ENCODE measurements at places on chromosomes 2 and 18. TPM values are rescaled to one million over a fixed set of nuclear protein-coding genes. Genes with fewer than 3 reads are reported as not detected.

DNA sequence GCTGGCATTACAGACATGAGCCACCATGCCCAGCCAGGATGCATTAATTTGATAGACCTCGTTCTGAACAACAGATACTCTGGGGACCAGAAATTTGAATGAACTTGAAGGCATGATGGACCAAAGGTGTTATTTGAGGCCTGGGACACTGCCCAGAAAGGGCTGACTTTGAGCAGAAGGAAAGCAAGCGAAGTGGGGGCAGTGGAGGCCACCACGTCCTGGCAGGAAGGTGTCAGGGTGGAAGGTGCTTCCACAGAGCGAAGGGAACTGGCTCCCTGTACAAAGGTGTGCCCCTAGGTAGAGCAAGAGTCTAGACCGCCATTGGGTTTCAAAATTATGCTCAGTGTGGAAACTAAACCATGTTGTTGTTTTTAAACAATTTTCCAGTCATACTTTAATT, 23.9 kb downstream of the ZNF236 start:
- no peak for DNase-seq

The DSC2 gene
- not detected for total RNA-seq

DNA sequence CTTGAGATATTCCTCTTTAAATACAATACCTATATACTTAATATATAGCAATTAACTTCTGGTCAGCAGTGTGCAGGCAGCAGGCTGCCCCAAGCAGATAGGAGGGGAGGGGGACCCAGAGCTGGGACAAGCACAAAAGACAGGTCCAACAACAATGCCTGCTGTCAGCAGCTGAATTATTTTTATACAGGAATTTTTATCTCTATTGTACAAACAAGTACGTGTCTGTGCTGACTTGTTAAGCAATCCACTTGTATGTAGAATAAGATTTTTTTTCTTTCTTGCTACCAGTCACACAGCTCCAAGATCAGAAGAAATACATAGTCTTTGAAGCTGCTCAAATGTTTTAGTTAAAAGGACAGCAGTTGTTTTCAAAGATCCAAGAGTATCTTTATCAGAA, 16.7 kb downstream of the BCL11A start:
- no peak for DNase-seq

The KLHL14 gene
- total RNA-seq = not detected

DNA sequence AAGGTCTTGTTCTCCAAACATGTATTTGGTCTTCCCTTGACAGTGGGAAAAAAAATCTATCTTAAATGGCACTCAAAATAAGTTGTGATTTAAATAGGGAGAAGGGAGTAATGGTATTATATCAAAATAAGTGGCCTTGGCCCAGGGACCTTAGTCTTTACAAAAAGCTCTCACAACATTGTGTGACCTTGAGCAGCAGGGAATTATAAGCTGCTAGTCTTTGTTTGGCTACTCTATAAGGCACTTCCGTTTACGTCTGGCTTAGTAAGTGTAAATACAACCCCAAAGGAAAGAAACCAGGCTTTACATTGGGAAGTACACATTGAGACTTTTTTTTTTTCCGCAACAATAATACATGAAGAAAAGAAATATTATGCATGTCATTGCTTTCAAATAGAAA, 734.0 kb upstream of the LINC00305 start:
- DNase-seq = no peak

DNA sequence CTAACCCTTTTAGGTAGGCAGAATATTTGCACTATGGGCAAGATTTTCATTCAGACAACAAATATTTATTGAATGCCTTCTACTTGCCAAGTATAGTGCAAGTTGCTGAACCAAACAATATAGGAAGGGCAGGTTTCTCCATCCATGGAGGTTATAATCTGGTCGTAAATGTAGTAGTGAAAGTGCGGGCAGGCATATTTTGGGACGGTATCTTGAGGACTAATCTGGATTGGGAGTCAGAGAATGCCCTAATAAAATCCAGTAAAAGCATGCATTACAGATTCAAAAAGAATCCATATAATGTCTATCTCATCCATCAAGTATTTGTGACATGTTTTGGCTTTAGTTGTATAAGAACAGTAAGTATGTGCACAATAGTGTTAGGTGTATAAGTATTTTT, 1.7 kb upstream of the NDUFV2 start:
- DNase-seq = no peak

The SERPINB13 gene
- not detected for total RNA-seq
